NCI-H2029 treated with DMSO at 0.1 percent for 48 hours (cell line): ENCODE measurements at places on chromosomes 2 and 18.
A peak's percentile ranks its signal among the peaks of the same experiment; 100 is the strongest.

DNA sequence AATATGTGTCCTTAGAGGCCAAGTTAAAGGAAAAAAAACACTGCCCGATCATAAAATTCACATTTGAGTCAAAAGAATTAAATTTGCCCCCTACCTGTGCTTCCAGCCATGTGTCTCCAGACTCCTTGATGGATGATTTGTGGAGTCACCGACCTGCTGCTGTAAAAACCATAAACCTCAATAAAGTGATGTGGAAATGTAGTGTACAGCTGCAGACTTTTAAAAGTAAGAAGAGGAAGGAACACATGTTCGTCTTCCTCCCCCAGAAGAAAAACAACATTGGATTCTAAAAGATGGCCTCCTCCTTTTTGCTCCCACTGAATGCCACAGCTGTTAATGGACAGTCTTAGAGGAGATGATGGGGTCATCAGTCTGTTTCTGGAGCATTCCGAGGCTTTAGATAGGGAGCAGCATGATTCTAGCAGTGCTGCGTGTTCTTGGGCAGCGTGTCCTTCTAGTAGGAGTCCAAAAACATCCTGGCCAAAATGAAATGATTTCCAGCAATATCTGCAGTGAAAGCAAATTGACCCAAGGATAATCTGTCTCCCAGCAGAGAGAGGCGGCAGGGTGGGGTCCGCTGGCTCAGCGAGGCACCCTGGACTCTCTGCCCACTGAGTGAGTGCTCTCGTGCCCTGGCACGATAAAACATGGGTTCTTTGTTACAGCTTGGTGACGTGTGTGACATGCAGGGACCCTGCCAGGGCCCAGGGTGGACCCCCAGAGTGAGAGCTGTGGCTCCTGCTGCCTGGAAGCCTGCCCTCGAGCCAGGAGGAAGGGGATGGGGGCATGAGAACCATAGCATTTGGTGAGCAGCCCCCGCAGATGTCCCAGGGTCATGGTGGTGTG lies 196.1 kb downstream of the FAM210A start:
- DNase-seq, result no peak

DNA sequence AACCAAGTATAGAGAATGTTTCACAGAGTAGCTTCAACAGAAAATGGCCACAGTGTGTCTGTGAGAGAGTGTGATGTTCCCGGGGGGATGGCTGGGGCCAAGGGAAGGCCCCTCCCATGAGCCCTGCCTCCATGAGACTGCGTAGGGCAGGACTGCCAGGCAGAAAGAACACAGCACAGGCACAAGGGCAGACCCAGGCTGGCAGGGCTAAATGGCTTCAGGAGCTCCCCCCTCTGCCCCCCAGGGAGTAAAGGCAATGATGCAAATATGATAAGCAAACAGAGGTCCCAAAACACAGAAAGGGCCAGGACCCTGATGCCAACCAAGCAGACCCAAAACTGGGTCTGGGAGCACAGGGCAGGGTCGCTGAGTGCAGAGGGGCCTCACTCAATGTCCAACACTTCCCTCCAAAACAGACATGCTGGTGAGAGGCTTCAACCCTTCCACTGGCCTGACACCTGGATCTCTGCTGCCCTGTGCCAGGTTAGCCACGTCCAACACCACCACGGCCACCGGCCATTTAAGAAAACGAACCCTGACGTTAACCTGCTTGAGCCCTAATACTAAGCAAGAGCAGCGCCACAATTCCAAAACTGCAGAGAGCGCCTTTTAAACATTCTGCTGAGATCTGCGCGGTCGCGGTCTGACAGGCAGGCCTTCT lies 90.3 kb downstream of the HDAC4 start:
- no peak for DNase-seq

GRCh38 chr2:197208841-197209240 lies 101.7 kb downstream of the ANKRD44 start:
- DNase-seq, result no peak

GRCh38 chr2:168355121-168355520 lies 101.0 kb upstream of the CERS6 start:
- DNase-seq, result peak; percentile 67

DNA sequence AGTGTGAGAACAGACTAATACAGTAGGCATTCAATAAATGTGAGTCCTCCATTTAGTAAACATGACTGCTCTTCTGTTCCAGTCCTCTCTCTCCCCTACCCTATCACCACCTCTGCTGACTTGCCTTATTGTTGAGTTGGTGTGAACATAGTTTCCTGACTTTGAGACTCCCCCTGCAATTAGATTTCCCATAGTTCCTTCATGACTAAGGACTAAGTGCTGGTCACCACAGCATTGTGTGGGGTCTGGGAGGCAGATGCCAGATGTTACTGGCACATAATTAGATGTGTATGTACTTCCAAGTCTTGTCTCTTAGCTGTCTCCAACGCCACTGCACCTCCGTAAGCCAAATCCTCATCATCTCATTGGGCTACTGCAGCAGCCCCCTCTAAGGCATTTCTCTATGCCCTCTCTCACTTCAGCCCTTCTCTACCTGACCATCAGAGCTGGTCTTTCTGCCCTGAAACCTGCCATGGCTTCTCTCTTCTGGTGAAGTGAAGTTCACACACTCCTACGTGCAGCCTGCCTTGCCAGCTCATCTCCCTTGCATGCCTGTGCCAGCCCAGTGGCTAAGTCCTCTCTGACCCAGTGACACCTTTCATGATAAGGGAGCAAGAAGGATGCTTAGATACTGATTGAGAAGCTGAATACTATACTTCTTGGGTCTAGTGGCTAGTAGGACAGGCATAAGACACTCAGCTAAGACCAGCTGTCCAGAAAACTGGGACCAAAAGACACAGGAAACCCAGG lies 81.6 kb upstream of the ALPP start:
- no peak for DNase-seq

GRCh38 chr2:164655750-164656149 lies 34.5 kb upstream of the GRB14 start:
- no peak for DNase-seq

- DNase-seq, result peak; percentile 4
Measured at GRCh38 chr2:100483895-100484294, 13.6 kb downstream of the NMS start.

DNA sequence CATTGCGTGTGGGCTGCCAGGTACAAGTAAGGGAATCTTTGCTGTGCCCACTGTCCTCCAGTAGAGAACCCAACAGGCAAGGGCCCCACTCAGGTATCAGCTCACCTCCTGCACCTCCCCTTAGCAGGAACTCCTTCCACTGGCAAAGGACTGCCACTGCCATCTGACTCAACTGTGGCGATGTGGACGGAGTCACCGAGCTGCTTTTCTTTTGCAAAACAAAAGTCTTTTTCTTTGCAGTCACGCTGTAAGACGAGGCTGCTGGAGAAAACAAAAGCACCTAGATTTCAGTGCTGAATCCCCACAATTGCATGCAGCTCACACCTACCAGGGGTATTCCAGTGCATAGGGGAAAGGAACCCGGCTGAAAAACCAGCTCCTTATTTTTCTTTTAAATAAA lies 7.9 kb downstream of the MTERF4 start:
- DNase-seq, result no peak

DNA sequence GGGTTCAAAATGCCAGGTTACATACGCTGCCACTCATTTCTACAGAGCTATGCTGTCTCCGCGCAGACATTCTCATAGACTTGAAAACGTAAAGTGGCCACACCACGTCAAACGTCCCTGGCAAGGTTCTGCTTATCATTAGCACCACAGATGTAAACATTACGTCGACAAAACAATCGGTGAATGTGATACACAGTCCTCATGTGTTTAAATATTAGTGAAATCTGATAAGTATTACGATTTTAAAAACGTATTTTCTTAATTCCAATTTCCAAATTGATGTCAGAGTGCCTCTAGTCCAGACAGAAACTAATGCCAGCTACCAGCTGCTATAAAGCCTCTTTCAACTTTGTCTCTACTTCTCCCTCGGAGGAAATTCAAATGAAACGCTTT lies 1.2 kb downstream of the STK17B start:
- no peak for DNase-seq

- DNase-seq, result no peak
Measured at GRCh38 chr2:113064898-113065297, 2.9 kb upstream of the IL1F10 start.

DNA sequence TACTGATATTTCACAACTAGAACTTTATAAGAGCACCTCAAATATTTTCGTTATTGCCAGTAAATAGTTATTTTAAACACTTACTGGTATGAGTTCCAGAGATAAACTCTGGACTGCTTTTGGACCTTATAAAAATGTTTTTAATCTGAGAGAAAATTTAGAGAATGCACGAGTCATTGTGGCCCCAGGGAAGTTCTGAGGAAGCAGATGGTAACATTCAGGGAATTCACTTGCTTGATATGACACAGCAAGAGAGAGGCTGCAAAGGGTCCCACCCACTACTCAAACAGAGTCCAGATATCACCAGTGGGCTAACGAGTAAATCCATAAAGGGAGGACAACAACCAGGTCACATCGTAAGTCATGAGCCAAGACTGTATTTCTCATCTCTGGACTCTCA lies 526.8 kb downstream of the TDRD15 start:
- DNase-seq, result no peak

DNA sequence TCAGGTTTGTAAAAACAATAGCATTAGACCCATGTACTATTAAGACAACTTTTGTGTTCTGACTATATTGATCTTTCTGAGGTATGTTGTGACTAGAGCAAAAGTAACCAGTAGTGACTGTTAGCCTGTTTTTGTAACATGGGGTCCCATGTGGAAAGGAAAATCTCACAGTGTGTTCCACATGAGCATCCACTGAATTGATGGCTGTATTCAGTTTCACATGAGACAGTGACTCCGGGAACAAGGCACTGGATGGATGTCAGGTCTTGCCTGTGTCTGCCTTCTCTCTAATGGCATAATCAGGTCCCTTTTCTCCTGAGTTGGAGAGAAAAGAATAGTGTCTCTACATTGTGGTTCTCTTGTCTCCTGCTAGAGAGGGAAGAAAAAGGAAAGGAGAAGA lies 27.5 kb downstream of the TMEM178A start:
- no peak for DNase-seq

GRCh38 chr2:233627331-233628025 lies 8.8 kb upstream of the UGT1A10 start:
- DNase-seq, result no peak

DNA sequence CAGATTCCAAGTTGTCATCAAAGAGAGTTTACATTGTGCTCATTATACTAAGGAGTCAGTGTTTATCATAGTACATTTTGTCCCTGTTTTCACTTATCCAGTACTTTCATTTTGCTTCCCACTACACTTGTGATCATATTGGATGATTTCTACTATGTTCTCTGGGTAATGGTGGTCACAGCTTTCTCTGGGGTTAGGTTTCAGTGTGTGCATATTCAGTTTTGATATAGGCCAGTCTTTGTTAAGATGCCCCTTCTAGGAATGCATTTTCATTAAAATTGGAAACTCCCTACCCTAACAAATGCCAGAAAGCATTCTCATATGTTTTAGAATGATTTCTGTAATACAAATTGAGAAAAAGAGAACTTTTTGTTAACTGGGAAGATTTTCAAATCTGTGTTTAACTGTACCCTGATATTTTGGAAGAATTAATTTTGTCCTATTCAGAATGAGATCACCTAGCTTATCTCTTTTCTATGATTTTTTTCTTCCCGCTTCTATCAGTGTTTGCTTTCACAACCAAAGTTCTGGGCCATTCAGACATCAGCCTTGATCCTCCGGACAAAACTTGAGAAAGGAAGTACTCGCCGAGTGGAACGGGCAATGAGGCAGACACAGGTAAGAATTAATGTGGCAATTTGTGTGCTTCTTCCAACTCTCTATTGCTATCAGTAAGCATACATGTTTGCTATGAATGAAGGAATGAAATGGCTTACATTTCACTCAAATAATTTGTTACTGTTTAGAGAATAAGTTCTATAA lies 74.6 kb downstream of the TTC27 start:
- no peak for DNase-seq
